ENCODE measurements at places on chromosomes 16 and 17.

GRCh38 chr16:88014252-88014781 is 63.1 kb downstream of the BANP start:
- no peak for DNase-seq

DNA sequence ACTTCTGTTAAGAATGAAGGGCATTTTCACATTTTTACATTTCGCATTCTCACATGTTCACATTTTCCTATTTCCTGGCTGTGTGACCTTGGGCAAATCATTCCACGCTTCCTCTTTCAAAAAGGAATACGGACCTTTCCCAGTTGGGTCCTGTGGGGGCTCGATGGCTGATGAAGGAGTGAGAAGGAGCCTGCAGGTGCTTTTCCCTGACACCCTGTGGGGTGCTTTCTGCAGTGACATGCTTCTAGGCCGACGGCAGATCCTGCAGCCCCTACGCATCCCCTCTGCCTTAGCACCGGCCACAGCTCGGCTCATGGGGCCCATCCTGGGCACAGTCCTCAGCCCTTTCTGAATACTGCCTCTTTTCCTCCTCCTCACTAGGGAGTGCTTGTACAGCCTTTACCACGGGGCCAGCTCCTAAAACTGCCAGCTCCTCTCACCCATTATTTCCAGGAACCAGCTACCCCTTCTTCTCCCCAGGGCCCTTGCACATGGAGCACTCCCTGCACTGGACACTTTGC is 91.0 kb downstream of the FOXL1 start:
- DNase-seq, result no peak

GRCh38 chr17:74749279-74750038 is 1.0 kb downstream of the NHERF1 start:
- DNase-seq, result no peak

DNA sequence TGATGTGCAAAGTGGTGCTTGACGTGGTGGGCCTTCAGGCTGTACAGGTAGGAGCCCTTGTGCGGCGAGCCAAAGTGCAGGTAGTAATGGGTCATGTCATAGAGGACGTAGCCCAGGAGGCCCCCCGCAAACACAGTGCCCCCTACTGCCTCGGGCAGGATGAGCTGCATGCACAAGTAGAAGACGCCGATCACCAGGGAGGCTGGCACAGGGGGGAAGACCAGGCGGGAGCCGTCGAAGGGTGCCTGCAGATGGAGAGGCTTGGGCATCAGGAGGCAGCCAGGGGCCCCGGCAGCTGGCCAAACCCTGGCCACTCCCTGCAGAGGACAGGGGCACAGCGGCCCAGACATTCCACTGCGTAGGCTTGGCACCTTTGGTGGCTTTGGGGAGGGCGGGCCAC is 15.7 kb upstream of the MLKL start:
- DNase-seq, result no peak

DNA sequence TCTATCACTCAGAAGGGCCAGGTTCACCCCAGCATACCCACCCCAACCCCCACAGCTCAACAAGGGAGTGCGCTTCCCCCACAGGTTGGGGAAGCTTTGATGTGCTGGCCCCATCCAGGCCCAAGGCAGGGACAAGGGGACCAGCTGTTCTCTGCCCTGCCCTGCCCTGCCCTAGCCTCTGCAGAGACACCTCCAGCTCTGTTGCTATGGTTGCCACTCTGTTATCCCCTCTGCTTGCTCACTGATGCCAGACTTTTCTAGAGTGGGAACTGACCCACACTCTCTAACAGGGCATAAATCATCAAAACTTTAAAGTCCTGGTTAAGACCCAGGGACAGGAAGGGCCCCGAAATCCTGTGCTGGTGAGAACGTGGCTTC is 50.4 kb upstream of the ENPP7 start:
- DNase-seq, result no peak

DNA sequence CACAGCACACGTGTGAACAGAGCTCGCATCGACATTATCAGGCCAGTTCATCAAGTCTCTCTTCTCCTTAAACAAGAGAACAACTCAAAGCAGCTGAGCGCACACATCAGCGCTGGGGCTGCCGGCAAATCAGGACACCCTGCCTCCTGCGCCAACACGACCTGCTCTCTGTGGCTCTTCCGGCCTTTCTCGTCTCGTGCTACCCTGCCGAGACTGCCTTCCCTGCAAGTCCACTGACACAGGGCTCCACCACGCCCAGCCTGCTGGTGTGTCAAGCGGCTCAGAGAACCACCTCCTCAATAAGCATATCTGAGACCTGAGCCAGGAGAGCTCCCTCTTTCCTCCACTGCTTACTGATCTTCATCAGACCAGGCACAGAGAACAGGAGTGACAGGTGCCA is 96.9 kb downstream of the ZNF778 start:
- DNase-seq, result no peak

DNA sequence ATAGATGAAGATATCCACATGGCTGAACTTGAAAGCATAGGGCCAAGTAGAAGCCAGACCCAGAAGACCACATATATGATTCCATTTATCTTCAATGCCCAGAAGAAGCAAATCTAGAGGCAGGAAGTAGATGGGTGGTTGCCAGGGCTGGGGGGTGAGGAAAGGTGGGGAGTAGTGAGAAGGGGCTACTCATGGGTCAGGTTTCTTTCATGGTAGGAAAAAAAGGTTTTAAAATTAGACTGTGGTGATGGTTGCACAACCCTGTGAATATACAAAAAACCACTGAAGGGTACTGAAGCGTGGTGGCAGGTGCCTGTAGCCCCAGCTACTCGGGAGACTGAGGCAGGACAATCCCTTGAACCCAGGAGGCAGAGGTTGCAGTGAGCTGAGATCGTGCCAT is 5.4 kb downstream of the CD2BP2 start:
- DNase-seq, result no peak

GRCh38 chr16:4414187-4414917 is 2.0 kb downstream of the CORO7 start:
- no peak for DNase-seq

DNA sequence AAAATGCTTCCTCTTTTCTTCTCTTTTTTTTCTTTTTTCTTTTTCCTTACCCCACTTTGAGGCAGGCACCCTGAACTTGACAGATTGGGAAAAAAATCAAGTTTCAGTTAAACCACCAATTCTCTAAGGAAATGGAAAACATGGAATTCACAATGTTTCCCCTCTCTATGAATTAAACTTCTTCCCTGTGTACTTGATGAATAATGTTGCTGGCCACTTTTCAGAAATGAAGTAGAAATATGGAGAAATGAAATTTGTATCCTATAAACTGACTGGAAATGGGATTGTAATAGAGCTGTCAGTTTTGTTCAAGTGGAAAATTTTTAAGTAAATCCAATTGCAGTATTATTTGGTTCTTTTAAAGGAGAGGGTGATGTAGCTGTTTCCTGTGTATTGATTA is 129.8 kb downstream of the CLEC16A start:
- DNase-seq, result no peak

DNA sequence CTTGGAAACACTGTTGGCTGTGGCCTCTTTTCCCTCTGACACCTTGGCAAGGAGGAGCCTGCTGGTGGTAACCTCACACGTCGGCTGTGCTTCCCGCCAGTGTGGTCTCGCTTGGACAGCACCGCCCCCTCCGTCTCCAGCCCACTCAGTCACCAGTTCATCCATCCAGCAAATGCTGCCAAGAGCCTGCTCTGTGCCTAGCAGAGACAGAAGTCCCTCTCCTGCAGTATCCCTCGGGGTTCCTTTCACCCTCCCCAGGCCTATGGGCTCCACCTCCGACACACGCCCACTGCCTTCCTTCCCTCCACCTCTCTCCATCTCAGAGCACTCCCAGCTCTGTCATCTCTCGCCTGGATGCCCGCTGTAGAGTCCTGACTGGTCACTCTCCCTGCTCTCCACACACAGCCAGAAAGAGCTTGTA is 12.3 kb downstream of the CACNG4 start:
- DNase-seq, result no peak

- DNase-seq, result no peak
Measured at GRCh38 chr17:33667052-33667509, 374.0 kb upstream of the ASIC2 start.

- DNase-seq, result no peak
Measured at GRCh38 chr17:18321309-18321708, 6.2 kb downstream of the SMCR8 start.

GRCh38 chr17:1920948-1921351 is 91.1 kb downstream of the RPA1 start:
- no peak for DNase-seq
